ENCODE measurements at places on chromosomes 6 and 20. TPM values are rescaled to one million over a fixed set of nuclear protein-coding genes. Genes with fewer than 3 reads are reported as not detected.

SCGN gene
- total RNA-seq: not detected

MUC21 gene
- total RNA-seq: not detected

COL20A1 gene
- not detected for total RNA-seq

FAM162B gene
- not detected for total RNA-seq

- no peak for DNase-seq
Observed at GRCh38 chr6:45184937-45185336, 143.2 kb upstream of the RUNX2 start.

Data from activated CD8-positive, alpha-beta T cell treated with anti-CD3 and anti-CD28 coated beads, Interleukin-2, amount 10 ng/mL, durations not matched to agents 7 days and 5 days (primary cell).